Large intestine (tissue), 12 donors: ENCODE measurements at places on chromosomes 1 and 21.

GRCh38 chr21:40931197-40931596 lies 84.2 kb upstream of the DSCAM start:
- no peak for DNase-seq

GRCh38 chr1:91604632-91605031 lies 104.0 kb downstream of the CDC7 start:
- no peak for DNase-seq

DNA sequence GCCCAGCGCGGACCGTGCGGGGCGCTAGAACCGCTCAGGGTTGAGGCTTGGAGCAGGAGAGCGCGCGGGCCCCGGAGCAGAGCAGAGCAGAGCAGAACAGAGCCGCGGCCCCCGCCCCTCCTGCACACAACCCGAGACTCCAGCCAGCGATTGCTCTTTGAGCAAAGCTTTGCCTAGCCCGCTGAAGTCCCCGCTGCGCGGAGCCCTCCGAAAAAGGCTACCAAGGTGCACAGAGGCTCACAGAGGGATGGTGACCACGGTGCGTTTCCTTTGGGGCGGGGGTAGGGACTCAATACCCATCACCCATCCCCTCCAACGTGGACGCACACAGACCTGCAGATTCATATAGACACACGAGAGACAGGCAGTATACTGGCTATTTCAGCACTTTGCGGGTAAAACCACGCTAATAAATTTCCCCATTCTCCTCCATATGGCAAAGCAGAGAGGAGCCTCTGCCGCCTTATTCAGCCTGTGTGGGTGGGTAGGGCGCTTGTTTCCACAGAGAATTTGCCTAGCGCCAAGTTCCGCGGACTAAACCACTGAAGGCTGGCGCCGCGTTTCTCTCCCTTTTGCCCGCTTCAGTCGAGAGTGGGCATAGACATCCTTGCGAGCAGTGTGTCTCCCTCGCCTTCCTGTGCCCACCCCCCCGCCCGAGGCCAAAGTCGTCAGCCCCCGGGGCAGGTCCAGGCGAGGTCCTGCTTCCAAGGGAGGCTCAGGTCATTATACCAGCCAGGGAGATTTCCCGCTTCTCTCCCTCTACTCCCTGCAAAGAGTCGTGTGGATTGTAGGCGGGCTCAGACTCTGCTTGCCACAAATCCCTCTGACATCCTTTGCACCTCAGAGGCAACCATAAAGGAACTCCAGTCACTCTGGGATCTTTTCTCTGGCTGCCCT lies 8.5 kb downstream of the HLX start:
- DNase-seq, result no peak

- DNase-seq, result no peak
Measured at GRCh38 chr21:42621819-42622177, 31.6 kb upstream of the PDE9A start.

DNA sequence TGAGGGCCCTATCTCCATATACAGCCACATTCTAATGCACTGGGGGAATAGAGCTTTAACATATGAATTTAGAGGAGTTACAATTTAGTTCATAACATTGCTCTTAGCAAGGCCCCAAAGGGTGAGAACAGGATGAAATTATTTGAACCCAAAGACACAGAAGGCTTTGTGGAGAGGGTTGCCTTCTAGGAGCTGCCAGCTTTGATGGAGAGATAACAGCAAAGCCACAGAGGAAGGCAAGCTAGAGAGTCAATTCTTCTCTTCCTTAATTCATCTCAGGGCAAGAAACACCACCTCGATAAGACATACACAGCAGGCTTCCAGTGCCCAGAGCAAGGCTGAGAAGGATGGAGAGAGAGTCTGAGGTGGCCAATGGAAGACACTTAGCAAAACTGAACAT lies 94.8 kb upstream of the TMPRSS15 start:
- no peak for DNase-seq

DNA sequence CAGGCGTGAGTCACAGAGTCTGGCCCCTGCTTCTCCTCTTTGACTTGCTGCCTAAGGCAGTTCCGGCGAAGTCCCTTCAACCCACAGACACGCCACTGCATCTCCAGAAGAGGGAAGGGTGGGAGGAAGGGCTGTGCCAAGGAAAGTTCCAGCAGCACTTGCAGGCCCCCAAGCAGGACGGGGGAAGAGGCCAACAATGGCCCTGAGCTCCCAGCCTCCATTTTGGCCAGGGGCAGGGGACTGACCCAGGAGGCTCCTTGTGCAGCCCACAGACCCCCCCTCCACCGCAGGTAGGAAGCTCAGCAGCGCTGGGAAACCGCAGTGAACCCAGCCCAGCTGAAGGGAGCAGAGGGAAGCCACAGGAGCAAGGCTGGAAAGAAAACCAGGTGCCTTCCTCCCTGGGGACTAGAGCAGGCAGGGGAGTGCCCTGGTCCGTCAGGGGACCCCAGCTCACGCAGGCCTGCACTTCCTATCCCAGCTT lies 35.4 kb downstream of the ACOT7 start:
- DNase-seq, result no peak

DNA sequence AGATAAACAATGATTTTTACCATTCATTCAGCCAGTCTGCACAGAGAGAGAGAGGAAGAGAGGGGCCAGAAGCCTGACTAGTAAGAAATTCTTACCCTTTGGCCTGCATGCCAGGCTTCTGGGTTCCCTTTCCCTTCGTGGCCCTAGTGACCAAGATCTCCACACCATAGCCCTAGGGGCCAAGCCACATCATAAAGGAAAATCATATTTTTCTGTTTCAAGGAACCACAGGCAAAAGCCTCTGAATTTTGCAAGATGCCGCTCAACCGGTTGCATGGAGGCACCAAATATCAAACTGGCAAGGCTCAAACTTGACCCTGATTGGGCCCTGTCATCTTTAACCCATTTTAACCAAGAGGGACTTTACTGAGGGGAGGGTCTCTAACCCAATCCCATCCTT lies 103.1 kb upstream of the SOX13 start:
- DNase-seq, result no peak

DNA sequence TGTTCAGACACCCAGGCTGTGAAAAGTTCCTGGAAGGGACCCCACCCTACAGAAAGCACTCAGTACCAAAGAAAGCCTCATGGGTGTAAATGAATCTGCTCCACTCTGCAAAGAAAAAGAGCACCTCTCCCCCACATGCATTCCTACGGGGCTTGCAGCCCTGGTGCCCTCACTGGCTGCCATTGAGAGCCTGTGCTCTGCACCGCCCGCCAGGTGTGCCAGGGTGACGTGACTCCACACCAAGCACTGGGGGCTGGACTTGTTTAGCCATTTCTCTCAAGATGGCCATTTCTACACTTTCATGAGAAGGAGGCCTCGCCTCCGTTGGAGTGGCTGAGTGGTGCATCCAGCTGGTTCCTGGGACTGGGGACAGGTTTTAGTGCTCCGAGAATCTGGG lies 380.5 kb upstream of the VAMP3 start:
- DNase-seq, result no peak

DNA sequence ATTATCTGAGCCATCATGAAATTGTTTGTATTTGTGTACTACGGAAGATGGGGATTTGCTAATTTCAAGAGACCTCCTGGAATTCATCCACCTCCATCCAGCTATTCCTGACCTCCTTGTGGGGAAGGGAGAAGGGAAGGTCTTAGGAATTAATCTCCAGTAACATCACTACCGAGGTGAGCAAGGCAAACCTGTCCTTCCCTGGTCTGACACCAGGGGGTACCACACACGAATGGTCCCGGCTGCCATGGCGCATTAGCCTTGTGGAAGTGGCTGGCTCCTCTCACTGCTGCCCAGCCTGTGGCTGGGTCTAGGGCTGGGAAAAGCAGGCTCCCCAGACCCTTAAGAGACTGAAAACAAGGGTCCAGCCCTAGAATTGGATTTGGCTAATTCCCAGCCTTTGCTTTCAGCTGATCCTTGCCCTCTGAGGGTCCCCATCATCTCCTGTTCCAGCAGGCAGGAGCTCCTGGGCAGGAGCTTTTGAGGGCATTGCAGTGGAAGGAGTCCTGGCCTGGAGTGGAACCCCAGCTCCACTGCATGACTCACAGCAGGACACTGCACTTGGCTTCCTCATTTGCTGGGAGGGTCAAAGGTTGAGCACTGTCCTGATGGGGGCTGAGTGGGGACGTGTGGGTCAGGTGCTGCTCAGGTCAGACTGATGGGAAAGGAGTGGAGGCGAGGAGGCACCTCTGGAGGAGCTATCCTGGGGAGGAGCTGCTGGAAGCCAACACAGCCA lies 34.8 kb downstream of the RIMS3 start:
- no peak for DNase-seq

DNA sequence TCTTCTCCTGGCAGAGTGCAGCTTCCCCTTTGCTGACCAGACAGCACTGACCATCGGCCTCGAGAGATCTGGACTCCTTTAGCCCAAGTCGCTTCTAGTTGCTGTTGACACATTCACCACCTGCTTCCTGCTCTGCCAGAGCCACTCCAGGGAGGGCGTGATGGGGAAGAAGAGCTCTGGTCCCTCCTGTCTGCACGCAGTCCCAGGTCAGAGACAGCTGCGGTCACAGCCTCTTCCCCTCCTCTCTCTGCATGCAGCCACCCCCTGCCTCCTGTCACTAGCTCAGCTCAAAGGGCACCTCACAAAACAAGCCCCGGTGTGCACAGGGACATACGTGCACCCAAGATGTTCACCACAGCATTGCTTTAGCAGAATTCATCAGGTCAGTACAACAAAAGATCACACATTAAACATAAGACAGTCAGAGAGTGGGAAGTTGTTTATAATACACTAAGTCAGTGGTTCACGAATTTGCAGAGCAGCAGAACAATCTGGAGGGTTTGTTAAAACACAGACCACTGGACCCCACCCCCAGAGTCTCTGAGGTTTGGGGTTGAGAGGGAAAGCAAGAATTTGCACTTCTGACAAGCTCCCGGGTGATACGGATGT lies 132.9 kb downstream of the SYF2 start:
- peak; percentile 22 for DNase-seq

DNA sequence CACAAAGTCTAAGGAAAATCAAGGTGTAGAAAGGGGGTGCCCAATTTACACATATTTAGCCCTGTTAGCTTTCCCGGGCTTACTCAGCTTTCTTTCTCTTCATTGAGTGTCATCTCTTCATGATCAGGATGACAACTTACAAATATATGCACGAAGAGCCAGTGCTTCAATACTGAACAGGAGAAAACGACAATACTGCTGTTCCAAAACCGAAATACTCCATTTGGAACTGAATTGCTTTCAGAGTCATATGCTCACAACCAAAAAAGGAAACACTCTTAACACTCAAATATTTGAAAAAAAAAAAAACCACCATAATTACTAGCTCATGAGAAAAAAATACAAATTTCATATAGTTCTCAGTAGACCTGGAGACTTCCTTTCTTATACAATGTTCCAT lies 272.1 kb upstream of the DUSP10 start:
- no peak for DNase-seq

DNA sequence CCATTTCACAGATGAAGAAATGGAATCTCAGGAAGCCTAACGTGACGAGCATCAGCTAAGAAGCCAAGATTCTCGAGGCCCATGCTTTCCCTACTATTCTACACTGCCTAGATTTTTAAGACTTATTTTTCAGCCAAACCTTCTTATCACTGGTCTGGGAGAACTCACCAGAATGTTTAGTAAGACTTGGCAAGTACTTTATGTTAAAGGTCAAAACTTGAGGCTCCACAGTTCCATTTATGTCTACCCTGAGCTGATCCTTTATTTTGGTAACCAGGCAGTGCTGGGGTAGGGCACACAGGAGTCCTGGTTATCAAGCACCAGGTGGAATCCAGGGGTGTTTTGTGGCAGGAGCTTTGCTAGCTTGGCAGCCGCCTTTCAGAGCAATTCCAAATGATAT lies 16.8 kb downstream of the PLXNA2 start:
- no peak for DNase-seq

DNA sequence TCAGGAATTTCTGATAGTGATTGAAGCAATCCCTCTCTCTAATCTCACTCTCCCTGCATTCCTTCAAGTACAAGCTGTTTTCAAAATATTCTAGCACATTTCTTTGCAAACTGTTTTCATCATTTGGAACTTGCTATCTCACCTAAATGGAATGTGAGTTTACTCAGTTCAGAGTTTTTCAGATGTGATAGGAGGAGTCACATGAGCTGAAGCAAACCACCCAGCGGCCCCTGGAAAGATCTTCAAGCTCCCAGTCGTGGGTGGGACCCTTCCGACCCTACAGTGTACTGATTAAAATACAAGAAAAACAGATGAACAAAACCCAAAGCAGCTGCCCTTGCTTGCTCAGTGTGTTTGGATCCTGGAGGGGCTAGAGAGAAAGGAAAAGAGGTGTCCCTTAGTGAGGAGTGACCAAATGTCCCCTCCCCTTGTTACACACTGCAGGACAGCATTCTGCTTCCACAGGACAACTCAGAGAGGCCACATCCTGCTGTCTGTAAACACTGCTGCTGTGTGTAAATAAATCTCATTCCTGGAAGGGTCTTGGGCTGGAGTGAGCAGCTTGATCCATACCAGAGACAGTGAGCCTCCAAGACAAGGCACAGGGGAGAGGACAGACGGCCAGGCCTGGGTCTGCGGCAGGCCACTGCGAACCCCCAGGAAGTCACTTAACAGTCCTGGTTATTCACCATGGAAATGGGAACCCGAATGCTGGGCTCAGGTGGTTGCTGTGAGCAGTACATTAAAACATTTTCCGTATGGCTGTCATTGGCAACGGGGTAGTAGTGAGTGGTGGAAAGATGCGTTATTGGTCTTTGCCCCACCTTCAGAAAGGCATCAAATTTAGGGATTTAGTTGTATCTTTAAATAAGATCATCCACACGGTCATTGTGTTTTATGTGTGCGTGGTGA lies 229.2 kb downstream of the RHOU start:
- DNase-seq, result peak; percentile 65

- peak; percentile 5 for DNase-seq
Measured at GRCh38 chr1:186974774-186975181, 146.0 kb downstream of the PLA2G4A start.

- peak; percentile 83 for DNase-seq
Measured at GRCh38 chr1:39691383-39692151, at the start of gene HPCAL4. Gene HPCAL4, minus strand, starts transcription at chr1:39691433. Its CDS starts 6,830 bp downstream, at chr1:39684603.

GRCh38 chr1:5798151-5798730 lies 194.0 kb downstream of the NPHP4 start:
- no peak for DNase-seq

GRCh38 chr1:5385096-5385799 lies 607.0 kb downstream of the NPHP4 start:
- DNase-seq, result no peak

- no peak for DNase-seq
Measured at GRCh38 chr1:35929730-35930592, 944 bp upstream of the AGO3 start.

- no peak for DNase-seq
Measured at GRCh38 chr1:93988634-93989350, 79.6 kb upstream of the GCLM start.

GRCh38 chr1:164565357-164565756 lies 6.4 kb downstream of the PBX1 start:
- DNase-seq, result peak; percentile 22

GRCh38 chr1:104921525-104921924 lies 1171.8 kb downstream of the AMY1C start:
- no peak for DNase-seq

- no peak for DNase-seq
Measured at GRCh38 chr1:234437423-234438171, 41.4 kb downstream of the TARBP1 start.

- no peak for DNase-seq
Measured at GRCh38 chr1:220454155-220454777, 73.7 kb upstream of the MARK1 start.

GRCh38 chr1:215845234-215845891 lies 278.3 kb downstream of the KCTD3 start:
- DNase-seq, result no peak
